ENCODE measurements at places on chromosomes 12 and 14. TPM values are rescaled to one million over a fixed set of nuclear protein-coding genes. Genes with fewer than 3 reads are reported as not detected.

Gene LALBA
- not detected for total RNA-seq

Gene AHNAK2
- total RNA-seq = 35.3 TPM

Gene PLXNC1
- total RNA-seq = 0.16 TPM

Gene OTOGL
- 0.16 TPM for total RNA-seq

Gene CDK2
- 27.1 TPM for total RNA-seq

Gene SPIC
- not detected for total RNA-seq

Gene FGF6
- total RNA-seq = not detected

Gene STXBP6
- total RNA-seq = 0.16 TPM

Gene SLC6A12
- total RNA-seq = 0.06 TPM

Gene ZDHHC22
- under 0.01 TPM for total RNA-seq

Gene MYO1H
- total RNA-seq = not detected

Data from bladder microvascular endothelial cell (primary cell).